Mesothelial cell of epicardium (in vitro differentiated cells): ENCODE measurements at places on chromosomes 1 and 21.

- no peak for DNase-seq
- H3K4me1 ChIP-seq: peaks cover 24% of the 10 kb centered on the region
- no peak overlapping the region for H3K27ac ChIP-seq
- no peaks in the 10 kb centered on the region for H3K27me3 ChIP-seq
- no peak overlapping the region for H3K4me3 ChIP-seq
Observed at GRCh38 chr1:203335503-203335902, 15.4 kb downstream of the FMOD start.

- no peak overlapping the region for H3K4me3 ChIP-seq
- peaks cover 36% of the 10 kb centered on the region for H3K27me3 ChIP-seq
- no peak for DNase-seq
- no peaks in the 10 kb centered on the region for H3K36me3 ChIP-seq
Observed at GRCh38 chr21:40060083-40060677, 192.9 kb downstream of the PCP4 start.

- H3K4me3 ChIP-seq: no peak overlapping the region
- peaks cover 22% of the 10 kb centered on the region for H3K36me3 ChIP-seq
- no peak for DNase-seq
- H3K4me1 ChIP-seq: peaks cover 21% of the 10 kb centered on the region
- peak overlapping the region; percentile 30 for H3K27ac ChIP-seq
Observed at GRCh38 chr1:35288761-35289160, 20.3 kb downstream of the ZMYM4 start.

GRCh38 chr1:160374306-160375110, 7.6 kb downstream of the NHLH1 start:
- H3K4me1 ChIP-seq: peaks cover 11% of the 10 kb centered on the region
- no peak overlapping the region for H3K4me3 ChIP-seq
- H3K27me3 ChIP-seq: peaks cover 6% of the 10 kb centered on the region
- H3K27ac ChIP-seq: no peak overlapping the region

- H3K27ac ChIP-seq: no peak overlapping the region
- no peak overlapping the region for H3K4me3 ChIP-seq
- H3K36me3 ChIP-seq: no peaks in the 10 kb centered on the region
- peaks cover 21% of the 10 kb centered on the region for H3K4me1 ChIP-seq
Observed at GRCh38 chr1:212108981-212109380, 73.4 kb downstream of the DTL start.

DNA sequence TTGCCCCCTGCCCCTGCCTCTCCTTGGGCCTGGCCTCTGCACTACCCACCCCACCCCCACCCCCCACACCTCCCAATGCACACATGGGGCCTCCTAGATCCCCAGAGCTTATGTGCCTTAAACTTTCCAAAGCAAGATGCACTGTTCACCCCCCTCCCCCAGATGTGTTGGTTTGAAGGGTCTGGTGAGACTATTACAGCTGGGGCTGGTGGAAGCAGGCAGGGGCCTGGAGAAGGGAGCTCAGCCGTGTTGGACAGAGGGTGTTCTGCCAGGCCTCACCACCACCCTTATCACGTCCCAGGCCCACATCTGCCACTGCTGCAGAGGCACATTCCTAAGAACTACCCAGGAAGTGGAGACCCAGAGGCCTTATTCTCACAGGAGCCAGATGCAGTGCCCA, 18.3 kb upstream of the RSPO1 start:
- H3K27ac ChIP-seq: no peak overlapping the region
- H3K36me3 ChIP-seq: no peaks in the 10 kb centered on the region
- no peak overlapping the region for H3K4me3 ChIP-seq
- peaks cover 48% of the 10 kb centered on the region for H3K27me3 ChIP-seq
- H3K4me1 ChIP-seq: peaks cover 2% of the 10 kb centered on the region

- no peak overlapping the region for H3K4me3 ChIP-seq
- H3K36me3 ChIP-seq: peaks cover 44% of the 10 kb centered on the region
- H3K4me1 ChIP-seq: peaks cover 64% of the 10 kb centered on the region
- no peak for DNase-seq
- peak overlapping the region; percentile 97 for H3K27ac ChIP-seq
- no peaks in the 10 kb centered on the region for H3K27me3 ChIP-seq
Observed at GRCh38 chr1:12447307-12447706, 170.7 kb downstream of the DHRS3 start.

DNA sequence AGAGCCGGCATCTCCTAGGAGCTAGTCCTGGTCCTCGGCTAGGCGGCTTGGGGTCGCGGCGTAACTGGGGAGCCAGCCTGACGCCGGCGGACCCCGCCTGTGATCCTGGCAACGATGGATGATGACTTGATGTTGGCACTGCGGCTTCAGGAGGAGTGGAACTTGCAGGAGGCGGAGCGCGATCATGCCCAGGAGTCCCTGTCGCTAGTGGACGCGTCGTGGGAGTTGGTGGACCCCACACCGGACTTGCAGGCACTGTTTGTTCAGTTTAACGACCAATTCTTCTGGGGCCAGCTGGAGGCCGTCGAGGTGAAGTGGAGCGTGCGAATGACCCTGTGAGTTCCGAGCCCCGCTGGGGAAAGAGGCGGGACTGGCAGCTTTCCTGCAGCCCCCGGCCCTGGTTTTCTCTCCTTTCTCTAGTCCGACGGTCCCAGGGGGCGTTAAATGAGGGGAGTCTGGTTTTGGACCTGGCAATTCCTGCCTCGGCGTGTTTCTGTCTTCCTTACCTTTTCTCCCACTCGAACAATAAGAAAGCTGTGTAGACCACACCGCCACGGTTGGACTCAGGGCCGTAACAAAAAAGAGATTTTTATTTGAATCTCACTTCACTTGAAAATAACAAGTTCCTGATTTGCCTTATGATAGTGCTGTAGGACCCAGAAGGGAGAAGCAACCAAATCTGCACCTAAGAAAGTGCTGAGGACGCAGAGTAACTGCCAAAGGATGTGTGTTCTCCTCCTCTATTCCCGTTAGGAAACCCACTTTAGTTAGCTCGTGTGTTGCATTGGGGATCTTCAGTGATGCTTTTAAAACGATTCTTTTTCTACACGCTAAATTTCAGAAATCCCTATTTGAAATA, at the start of gene SPRTN:
TSS of gene SPRTN (plus strand) at position 24 of the 859 bp plus-strand sequence. CDS start at position 115, 91 bp downstream.
- no peak for DNase-seq
- peaks cover 1% of the 10 kb centered on the region for H3K27me3 ChIP-seq
- peak within 1 kb of the TSS; percentile 98 for H3K4me3 ChIP-seq
- peaks cover 54% of the 10 kb centered on the region for H3K4me1 ChIP-seq
- H3K27ac ChIP-seq: peak within 1 kb of the TSS; percentile 99

DNA sequence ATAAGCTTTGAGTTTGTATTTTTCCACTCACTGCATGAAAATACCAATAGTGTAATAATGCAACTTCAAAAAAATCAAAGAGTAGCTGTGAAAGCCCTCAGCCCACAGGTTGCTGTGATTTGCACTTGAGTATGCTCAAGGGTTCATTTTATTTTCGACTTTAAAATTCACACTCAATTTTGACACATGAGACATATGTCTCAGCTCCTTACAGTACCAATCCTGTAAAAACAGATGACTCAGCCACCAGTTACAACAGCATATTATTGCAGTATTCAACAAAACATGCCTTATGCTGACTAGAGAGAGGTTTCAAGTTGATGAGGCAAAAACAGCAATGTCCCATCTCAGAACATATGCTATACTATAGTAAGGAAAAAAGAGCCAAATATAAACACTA, 66.1 kb downstream of the CYYR1 start:
- H3K4me1 ChIP-seq: peaks cover 13% of the 10 kb centered on the region
- H3K27ac ChIP-seq: no peak overlapping the region
- DNase-seq: no peak
- no peaks in the 10 kb centered on the region for H3K36me3 ChIP-seq

DNA sequence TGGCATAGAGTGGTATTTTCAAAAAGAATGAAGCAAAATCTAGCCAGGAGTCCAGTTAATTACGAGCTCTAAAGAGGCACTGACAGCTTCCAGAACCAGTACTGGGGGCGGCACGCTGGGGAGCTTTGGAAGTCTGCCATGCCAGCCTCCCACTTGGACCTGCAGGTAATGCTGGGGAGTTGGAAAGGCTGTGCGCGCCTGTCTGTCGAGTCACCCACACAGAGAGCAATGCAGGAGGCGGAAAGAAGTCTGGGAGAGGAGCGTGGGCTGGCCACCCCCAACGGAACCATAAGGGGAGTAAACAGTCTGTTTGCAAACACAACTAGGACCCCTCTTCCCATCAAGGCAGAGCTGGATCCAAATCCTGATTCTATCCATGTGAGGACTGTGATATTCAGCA, 84.5 kb downstream of the BEND5 start:
- no peak for DNase-seq
- no peaks in the 10 kb centered on the region for H3K4me1 ChIP-seq
- H3K27ac ChIP-seq: no peak overlapping the region
- H3K4me3 ChIP-seq: no peak overlapping the region

- peak within 1 kb of the TSS; percentile 65 for H3K4me3 ChIP-seq
- DNase-seq: peak; percentile 59
- peaks cover 6% of the 10 kb centered on the region for H3K36me3 ChIP-seq
- no peak within 1 kb of the TSS for H3K27ac ChIP-seq
- H3K4me1 ChIP-seq: peaks cover 14% of the 10 kb centered on the region
Observed at GRCh38 chr1:43933386-43934100, at the start of gene ARTN. ARTN (plus strand) TSS chr1:43933801; CDS start chr1:43935657, 1,856 bp downstream.

- no peak overlapping the region for H3K27ac ChIP-seq
- no peak for DNase-seq
- H3K27me3 ChIP-seq: no peaks in the 10 kb centered on the region
- H3K4me3 ChIP-seq: no peak overlapping the region
- peaks cover 2% of the 10 kb centered on the region for H3K36me3 ChIP-seq
Observed at GRCh38 chr1:116544588-116545358, 26.1 kb downstream of the CD58 start.

GRCh38 chr1:69570356-69570755, 2.6 kb downstream of the LRRC7 start:
- no peak overlapping the region for H3K27ac ChIP-seq
- H3K36me3 ChIP-seq: no peaks in the 10 kb centered on the region
- H3K27me3 ChIP-seq: peaks cover 89% of the 10 kb centered on the region
- peaks cover 26% of the 10 kb centered on the region for H3K4me1 ChIP-seq
- DNase-seq: no peak

DNA sequence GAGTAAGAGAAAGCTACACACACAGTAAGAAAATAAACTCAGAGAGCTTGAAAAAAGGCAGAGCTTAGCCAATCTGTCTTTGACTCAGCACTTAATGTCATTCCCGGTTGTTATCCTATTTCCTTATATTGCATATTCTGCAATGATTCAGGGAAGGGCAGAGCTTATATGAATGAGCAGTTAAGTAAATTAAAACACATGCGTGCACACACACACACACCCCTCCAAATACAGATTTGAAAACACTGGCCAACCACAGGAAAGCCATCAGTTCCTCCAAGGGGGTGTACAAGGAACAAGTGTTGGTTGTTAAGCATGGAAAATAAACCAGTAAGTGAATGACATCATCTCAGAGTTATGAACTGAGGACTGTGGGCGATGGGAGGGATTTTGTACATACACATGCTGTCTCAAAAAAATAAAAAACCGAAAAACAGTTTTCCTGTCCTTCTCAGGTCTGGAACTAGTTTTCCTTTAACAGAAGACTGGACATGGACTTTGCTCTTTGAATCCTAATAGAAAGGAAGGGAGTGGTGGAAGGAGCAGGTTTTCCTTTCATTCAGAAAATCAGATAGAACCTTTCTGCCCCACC, 1.0 kb downstream of the IQGAP3 start:
- peaks cover 22% of the 10 kb centered on the region for H3K4me1 ChIP-seq
- H3K4me3 ChIP-seq: peak overlapping the region; percentile 98
- no peaks in the 10 kb centered on the region for H3K27me3 ChIP-seq
- H3K27ac ChIP-seq: peak overlapping the region; percentile 24

DNA sequence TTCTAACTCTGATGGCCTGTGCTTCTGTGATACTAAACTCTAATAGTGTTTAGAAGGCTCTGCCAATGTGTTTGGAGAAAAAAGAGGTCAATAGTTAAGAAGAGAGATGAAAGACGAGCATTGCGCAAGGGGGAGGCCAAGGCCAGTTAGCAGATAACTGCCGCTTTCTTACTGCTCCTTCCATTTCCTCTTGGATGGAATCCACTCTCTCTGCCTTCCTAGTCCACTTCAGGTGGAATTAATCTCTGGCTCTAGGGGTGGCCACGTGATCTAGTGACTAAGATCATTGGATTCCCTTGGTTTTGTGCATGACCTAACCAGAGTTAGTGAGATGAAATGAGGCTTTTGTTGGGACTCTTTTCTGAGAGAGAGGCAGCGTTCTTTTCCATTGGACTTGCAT, 148.3 kb downstream of the ACTL8 start:
- no peaks in the 10 kb centered on the region for H3K36me3 ChIP-seq
- peaks cover 75% of the 10 kb centered on the region for H3K27me3 ChIP-seq
- H3K27ac ChIP-seq: no peak overlapping the region
- no peaks in the 10 kb centered on the region for H3K4me1 ChIP-seq
- H3K4me3 ChIP-seq: no peak overlapping the region
- no peak for DNase-seq

GRCh38 chr1:63122079-63122478, 200.3 kb upstream of the FOXD3 start:
- H3K36me3 ChIP-seq: no peaks in the 10 kb centered on the region
- peak overlapping the region; percentile 65 for H3K27ac ChIP-seq
- peaks cover 15% of the 10 kb centered on the region for H3K27me3 ChIP-seq
- no peak overlapping the region for H3K4me3 ChIP-seq

GRCh38 chr1:209363112-209363511, 220.4 kb upstream of the CAMK1G start:
- no peak overlapping the region for H3K4me3 ChIP-seq
- no peaks in the 10 kb centered on the region for H3K27me3 ChIP-seq
- DNase-seq: no peak
- no peaks in the 10 kb centered on the region for H3K36me3 ChIP-seq

- H3K27me3 ChIP-seq: no peaks in the 10 kb centered on the region
- H3K36me3 ChIP-seq: no peaks in the 10 kb centered on the region
- no peak overlapping the region for H3K4me3 ChIP-seq
- no peak overlapping the region for H3K27ac ChIP-seq
- DNase-seq: no peak
Observed at GRCh38 chr1:162251102-162251501, 125.6 kb downstream of the SPATA46 start.

GRCh38 chr21:35868869-35869223, 191.5 kb downstream of the SETD4 start:
- peaks cover 3% of the 10 kb centered on the region for H3K4me1 ChIP-seq
- no peak overlapping the region for H3K27ac ChIP-seq
- peaks cover 12% of the 10 kb centered on the region for H3K27me3 ChIP-seq
- no peak overlapping the region for H3K4me3 ChIP-seq
- peaks cover 3% of the 10 kb centered on the region for H3K36me3 ChIP-seq

DNA sequence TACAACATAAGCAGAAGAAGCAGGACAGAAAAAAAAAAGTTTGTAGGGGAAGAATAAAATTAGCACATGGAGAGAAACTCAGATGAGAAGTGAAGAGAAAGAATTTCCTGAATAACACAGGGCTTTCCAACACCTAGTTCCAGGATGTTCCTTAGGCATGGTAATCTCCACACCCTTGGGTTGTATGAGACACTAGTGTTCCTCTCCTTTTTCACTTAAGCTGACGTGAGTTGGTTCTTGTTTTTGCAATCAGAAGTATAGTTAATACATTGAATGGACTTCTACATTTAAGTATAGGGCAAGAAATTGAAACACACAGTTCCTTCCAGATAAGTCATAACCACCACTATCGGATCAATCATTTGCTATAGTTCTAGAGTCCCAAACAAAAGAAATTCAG, 51.0 kb downstream of the LPAR3 start:
- peaks cover 41% of the 10 kb centered on the region for H3K4me1 ChIP-seq
- no peak overlapping the region for H3K27ac ChIP-seq
- H3K27me3 ChIP-seq: peaks cover 4% of the 10 kb centered on the region
